CD4-positive, alpha-beta T cell treated with Interleukin-6 for 4 hours (primary cell): ENCODE measurements at places on chromosomes 12 and 14.
A peak's percentile ranks its signal among the peaks of the same experiment; 100 is the strongest.

- DNase-seq = no peak
These were observed 104.3 kb downstream of the RBM19 start for GRCh38 chr12:113861708-113862312.

DNA sequence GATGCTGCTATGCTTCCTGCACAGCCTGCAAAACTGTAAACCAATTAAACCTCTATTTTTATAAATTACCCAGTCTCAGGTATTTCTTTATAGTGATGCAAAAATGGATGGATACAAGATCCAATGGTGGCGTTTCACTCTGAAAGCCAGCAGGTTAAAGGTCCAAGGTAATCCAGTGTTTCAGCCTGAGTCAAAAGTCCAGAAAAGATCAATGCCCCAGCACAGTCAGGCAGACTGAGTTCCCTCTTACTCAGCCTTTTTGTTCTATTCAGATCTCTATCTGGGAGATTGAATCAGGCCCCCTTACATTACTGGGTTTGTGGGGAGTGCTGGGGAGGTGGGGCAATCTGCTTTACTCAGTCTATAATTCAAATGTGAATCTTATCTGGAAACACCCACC lies 464.5 kb downstream of the GXYLT1 start:
- DNase-seq = no peak

GRCh38 chr12:128938886-128939285 lies 85.6 kb downstream of the GLT1D1 start:
- DNase-seq = no peak

DNA sequence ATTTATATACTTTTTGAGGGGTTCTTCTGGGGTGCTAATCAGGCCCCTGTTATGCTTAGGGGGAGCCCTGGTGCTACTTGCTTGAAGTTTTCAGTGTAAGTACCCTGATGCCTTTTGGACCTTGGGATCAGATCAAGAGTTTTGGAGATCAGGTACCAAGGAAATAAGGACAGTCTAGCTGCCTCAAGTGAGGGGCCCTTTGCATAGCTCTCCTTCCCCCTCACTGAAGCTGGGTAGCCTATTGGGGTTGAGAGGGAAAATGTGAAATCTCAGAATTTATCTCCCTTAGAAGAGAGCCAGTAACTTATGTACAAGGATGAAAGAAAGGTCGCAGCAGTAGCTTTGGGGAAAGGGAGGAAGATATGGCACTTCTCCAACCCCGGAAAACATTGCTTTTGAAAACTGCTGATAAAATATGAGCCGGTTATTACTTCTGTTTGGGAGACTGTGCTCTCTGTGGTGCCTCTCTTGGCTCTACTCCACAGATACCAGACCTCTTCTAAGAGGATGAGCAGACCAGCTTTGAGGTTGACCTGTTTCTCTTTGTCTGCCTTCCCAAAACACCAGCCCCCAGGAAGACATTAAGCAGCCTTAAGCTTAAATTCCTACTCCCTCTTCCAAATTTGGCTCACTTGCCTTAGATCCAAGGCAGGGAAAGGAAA lies 8.8 kb upstream of the AMHR2 start:
- no peak for DNase-seq

- DNase-seq = no peak
These were observed 48.9 kb downstream of the SMOC1 start for GRCh38 chr14:69928111-69928523.

DNA sequence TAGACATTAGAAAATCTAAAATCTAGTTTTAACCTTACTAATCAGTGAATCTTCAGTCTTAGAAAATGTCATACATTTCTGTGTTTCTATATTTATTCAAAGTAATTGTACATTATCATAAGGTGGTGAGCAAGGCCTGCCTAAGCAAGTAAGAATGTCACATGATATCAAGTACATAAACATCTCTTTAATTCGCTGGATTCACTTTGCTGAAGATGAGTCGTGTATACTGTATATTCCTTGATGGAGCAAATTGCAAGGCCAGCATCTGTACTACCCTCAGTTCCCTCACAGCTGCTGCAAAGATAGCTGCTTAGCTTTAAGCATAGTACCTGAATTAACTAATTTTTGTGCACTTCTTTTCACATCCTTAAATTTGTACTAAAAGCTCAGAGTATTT lies 8.5 kb upstream of the AK7 start:
- DNase-seq = no peak

GRCh38 chr14:99644035-99644587 lies 818 bp upstream of the HHIPL1 start:
- no peak for DNase-seq

DNA sequence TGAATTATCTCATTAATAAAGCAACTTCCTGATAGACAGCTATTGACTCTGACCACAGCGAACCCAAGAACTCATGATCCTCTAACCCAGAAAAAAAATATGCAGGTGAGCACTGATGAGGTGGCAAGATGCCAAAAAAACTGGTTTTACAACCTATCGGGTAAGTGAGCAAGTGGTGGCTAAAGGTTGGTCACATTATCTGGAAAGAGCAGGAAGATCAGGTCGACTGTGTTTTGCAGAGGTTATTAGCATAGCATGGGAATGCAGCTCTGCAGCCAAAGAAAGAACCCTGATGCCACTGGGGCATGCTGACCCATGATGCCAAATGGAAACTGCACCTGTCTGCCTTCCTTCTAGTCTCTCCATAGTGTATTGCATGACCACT lies 23.5 kb downstream of the BHLHE41 start:
- DNase-seq = no peak

- DNase-seq = no peak
These were observed 339.8 kb downstream of the TMEM121 start for GRCh38 chr14:105865904-105866840.

DNA sequence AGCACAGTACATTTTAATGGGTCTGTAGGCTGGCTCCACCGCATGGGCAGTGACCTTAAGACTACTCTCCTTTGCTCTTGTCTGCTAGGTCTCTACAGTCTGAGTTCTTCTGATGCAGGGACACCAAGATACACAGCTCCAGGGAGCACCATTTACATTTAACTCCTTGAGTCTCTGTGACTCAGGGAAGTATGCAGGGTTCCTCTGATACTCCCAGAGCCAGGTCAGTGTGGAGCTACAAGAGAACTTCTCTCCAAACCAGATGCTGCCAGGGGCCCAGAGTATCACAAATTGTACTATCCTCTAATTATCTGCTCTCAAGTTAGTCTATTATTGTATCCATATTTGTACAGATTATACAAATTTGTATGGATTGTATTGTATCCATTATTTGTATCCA lies 15.2 kb downstream of the ZFP36L1 start:
- DNase-seq = no peak

DNA sequence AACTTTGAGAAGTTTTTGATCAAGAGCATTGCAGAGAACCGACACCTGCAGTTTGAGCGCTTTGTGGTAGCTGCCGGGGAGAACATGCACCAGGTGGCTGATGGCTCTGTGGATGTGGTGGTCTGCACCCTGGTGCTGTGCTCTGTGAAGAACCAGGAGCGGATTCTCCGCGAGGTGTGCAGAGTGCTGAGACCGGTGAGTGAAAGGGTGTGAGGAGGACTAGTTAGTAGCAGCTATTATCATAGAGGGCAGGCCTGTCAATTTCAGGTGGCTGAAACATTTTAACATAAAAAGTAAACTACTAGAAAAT lies 27.0 kb upstream of the HIGD1C start:
- no peak for DNase-seq

DNA sequence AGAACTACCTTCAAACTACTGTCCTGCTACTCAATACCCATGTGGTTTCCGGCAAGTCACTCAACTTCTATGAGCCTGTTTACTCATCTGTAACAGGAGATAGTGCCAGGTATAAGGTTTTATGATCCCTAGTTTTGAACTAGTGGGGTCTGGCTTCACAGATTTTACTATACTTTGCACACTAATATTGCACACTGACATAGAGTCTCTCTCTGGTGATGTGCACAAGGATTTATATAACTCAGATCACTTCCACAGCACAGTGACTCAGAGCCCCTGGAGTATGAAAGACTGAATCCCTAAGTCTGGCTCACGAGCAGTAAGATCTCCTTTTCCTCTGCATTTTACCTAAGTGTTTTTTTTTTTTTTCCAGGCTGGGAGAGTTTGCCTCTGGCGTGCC lies 69.7 kb upstream of the SLC38A2 start:
- no peak for DNase-seq

- no peak for DNase-seq
These were observed 458.4 kb upstream of the SYT1 start for GRCh38 chr12:78406213-78406612.

GRCh38 chr12:25052196-25052913 lies 103.5 kb upstream of the BCAT1 start:
- peak; percentile 57 for DNase-seq

DNA sequence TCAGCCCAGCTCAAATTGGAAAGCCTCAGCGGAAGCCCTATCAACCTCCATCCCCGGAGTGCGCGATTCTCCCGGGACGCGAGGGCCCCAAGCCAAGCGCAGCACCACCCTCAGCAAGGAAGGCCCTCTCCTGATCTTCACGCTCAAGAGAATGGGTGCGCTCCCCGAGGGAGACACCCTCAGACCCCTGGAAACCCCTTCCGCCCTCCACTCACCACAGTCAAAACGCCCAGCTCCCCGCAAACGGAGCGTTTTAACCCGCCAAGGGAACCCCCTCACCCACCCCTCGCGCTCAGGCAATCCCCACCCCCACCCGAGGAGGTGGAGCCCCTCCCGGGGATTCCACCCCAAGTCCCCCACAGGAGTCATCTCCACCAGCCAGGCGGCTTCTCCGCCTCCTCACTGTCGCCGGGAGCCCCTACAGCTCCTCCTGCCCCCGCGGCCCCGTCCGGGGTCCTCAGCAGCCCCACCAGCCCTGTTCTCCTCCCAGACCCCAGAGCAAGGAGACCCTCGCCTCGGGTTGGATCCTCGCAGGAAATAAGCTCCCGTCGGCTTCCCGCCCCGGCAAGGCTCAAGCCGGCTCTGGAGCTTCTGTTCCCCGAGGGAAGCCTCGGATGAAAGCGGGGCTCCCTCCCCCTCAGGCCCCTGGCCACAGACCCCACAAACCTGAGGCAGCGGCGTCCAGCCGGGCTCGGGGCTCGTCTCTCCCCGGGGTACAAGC lies 507 bp downstream of the BAZ2A start:
- peak; percentile 45 for DNase-seq

- no peak for DNase-seq
These were observed 22.2 kb downstream of the LRRIQ1 start for GRCh38 chr12:85058339-85058738.

DNA sequence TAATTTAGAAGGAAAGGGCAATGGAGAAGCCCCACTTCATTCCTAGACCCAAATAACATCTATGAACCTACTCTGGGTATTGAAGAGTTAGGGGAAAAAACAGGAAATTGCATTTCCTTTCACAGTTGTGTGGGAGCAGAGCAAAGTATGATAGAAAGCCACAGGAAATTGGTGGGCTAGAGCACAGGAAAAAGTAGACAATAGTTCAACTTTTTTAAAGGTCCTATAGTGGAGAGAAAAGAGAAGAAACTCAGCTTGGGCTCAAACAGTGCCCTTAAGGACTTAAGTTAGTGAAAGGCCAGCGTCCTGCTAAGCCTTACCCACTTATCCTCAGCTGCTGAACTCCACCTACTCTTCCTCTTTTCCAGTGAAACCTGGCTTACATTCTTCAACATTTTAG lies 258.1 kb downstream of the DPY19L2 start:
- DNase-seq = no peak

DNA sequence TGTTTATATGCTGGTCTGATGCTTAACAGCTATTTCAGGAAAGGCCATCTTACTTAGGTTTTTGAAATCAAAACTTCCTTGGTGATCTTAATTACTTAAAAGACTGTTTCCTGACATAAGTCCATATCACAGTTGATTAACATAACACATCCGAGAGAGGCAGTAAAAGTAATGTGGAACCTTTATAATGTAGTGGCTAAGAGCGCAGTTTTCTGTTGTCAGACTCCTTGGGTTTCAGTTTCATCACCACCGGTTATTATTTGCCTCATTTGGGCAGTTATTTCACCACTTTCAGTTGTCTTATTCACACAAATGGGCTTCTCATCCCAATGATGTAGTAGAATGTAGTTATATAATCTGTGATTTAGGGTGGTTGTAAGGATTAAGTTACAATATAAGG lies 30.9 kb downstream of the TBC1D15 start:
- DNase-seq = no peak
